ENCODE measurements at places on chromosomes 2 and 18. TPM values are rescaled to one million over a fixed set of nuclear protein-coding genes. Genes with fewer than 3 reads are reported as not detected.

The IL1R2 gene
- not detected for total RNA-seq

- peak; percentile 72 for DNase-seq
Observed at GRCh38 chr2:45778720-45779171, 127.3 kb downstream of the PRKCE start.

The RAB10 gene
- 106 TPM for total RNA-seq

DNA sequence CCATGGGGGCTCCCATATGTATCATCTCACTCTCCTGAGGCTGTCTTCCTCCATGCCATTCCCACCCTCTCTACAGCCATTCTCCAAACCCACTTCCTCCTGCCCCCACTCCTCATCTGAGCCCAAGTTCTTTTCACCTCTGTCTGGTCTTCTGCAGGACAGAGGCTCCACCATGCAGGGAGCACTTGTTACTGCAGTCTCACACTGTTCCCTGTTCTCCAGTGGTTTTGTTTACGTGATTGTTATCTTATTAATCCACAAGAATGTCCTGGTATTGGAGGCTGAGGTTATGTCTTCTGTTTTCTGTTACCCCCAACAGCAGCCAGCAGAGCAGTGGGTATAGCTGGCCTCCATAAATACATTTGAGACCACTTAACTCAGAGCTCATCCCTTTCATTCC, 51.4 kb downstream of the PAX8 start:
- no peak for DNase-seq

The ZSWIM2 gene
- total RNA-seq = 0.18 TPM
